Heart left ventricle (tissue), 16 donors: ENCODE measurements at places on chromosomes 2 and 18. TPM values are rescaled to one million over a fixed set of nuclear protein-coding genes. Genes with fewer than 3 reads are reported as not detected.

The GALNT14 gene
- not detected for total RNA-seq

The TUBA3E gene
- 44.7 TPM for total RNA-seq

DNA sequence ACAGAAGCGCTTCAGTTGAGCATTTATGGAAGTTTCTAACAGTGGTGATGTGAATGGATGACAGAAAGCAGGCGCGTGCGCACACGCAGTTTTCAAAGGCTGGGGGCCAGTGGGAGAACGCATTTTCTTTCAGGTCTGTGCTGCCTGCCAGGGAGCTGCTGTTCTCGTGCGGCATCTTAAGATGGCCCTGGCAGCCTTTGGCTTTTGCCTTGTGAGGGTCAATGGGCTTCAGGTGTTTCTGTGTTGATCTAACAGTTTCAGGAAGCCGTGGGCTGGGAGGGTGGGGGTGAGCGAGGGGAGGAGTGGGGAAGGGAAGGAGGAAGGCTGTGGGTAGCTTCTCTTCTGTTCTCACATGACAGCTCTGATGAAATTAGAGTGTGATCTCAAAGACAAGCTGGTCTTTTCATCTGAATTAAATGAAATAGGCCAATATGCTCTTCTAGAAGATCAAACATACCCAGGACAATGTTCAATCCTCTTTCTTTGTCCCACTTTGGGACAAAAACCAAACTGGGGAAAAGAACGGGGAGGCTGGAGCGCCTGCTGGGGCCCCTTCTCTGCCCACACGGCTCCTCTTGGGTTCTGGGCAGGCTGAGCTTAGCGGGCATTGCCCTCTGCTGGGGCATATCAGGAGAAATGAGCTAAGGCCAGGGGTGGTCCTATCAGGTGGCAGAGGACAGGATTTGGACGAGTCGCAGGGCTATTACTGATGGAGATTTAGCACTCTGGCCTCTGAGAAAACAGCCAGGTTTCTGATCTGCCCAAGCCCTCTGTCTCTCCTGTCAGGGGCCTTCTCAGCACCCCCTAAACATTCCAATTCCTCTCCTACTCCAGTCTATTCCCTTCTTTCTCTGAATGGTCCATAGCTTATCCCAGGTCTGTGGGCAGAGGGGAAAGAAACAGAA lies 126.2 kb upstream of the LGALSL start:
- no peaks in the 10 kb centered on the region for H3K27me3 ChIP-seq
- no peak for DNase-seq
- peaks cover 3% of the 10 kb centered on the region for H3K4me1 ChIP-seq
- peak overlapping the region; percentile 55 for H3K27ac ChIP-seq
- no peaks in the 10 kb centered on the region for H3K36me3 ChIP-seq
- no peak overlapping the region for H3K4me3 ChIP-seq

GRCh38 chr2:212709280-212709679 lies 170.7 kb upstream of the ERBB4 start:
- no peaks in the 10 kb centered on the region for H3K4me1 ChIP-seq
- H3K4me3 ChIP-seq, result no peak overlapping the region
- no peak overlapping the region for H3K27ac ChIP-seq
- no peaks in the 10 kb centered on the region for H3K27me3 ChIP-seq
- H3K36me3 ChIP-seq, result no peaks in the 10 kb centered on the region

DNA sequence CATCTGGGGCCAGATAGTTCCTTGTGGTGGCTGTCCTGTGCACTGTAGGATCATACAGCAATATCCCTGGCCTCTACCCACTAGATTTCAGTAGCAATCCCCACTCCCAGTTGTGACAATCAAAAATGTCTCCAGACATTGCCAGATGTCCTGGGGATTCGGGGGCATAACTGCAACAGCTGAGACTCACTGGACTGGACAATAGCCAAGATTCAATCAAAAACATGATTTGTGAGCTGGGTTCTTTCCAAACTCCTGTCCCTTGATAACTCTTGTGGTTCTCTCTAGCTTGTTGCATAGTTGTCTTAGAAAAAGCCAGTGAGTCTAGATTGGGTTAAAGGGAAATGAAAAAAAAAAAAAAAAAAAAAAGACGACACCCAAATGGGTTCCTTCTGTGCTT lies 293.4 kb downstream of the CELF4 start:
- DNase-seq, result no peak
- H3K4me3 ChIP-seq, result no peak overlapping the region
- H3K27me3 ChIP-seq, result peaks cover 51% of the 10 kb centered on the region
- H3K27ac ChIP-seq, result no peak overlapping the region
- no peaks in the 10 kb centered on the region for H3K4me1 ChIP-seq
